ENCODE measurements at places on chromosomes 7 and 10. TPM values are rescaled to one million over a fixed set of nuclear protein-coding genes. Genes with fewer than 3 reads are reported as not detected.

The FAM25A gene
- total RNA-seq = not detected

The BHLHA15 gene
- total RNA-seq = not detected

The MYO3A gene
- total RNA-seq = not detected

The DEPP1 gene
- 3.6 TPM for total RNA-seq

The ANLN gene
- total RNA-seq = 7.7 TPM

The FKBP6 gene
- total RNA-seq = not detected
